Stimulated activated CD4-positive, alpha-beta T cell treated with anti-CD3 and anti-CD28 coated beads, Interleukin-15, amount 100 ng/mL, for 1 hour (primary cell): ENCODE measurements at places on chromosomes 6 and 20.

DNA sequence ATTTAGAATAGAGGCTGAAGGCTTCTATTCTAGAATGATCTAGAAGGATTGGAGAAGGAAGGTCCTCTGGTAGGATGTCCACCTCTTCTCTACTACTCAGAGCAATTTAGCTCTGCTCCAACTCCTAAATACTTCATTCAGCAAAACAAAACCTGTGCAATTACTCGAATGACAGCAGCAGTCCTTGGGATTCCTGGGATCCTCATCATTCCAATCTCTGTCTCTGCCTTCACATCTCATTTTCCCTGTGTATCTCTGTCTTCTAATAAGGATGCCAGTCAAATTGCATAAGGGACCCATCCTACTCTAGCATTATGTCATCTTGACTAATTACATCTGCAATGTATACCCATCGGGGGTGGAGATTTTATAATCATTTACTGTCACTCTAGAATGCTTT lies 5.5 kb upstream of the AIG1 start:
- no peak for DNase-seq

- DNase-seq: no peak
These were observed 23.1 kb downstream of the SPAG4 start for GRCh38 chr20:35638751-35639150.

- no peak for DNase-seq
These were observed 4.0 kb upstream of the LIN28B start for GRCh38 chr6:104952911-104953399.

- no peak for DNase-seq
These were observed 3.5 kb upstream of the RAET1L start for GRCh38 chr6:150028799-150029198.

GRCh38 chr6:34722451-34722850 lies 25.9 kb upstream of the ILRUN start:
- no peak for DNase-seq

GRCh38 chr20:44429419-44430269 lies 46.0 kb upstream of the TTPAL start:
- no peak for DNase-seq

GRCh38 chr6:71248878-71249544 lies 39.6 kb upstream of the OGFRL1 start:
- DNase-seq: no peak

GRCh38 chr6:14887986-14888574 lies 357.8 kb upstream of the JARID2 start:
- no peak for DNase-seq

- no peak for DNase-seq
These were observed 208.9 kb upstream of the SNX9 start for GRCh38 chr6:157614026-157614568.
